ENCODE measurements at places on chromosomes 7 and 10.

- no peak for DNase-seq
- H3K4me1 ChIP-seq, result no peaks in the 10 kb centered on the region
- no peaks in the 10 kb centered on the region for H3K36me3 ChIP-seq
- H3K27me3 ChIP-seq, result no peaks in the 10 kb centered on the region
- H3K27ac ChIP-seq, result no peak overlapping the region
Observed at GRCh38 chr10:95976362-95977229, 66.8 kb upstream of the CCNJ start.

- no peaks in the 10 kb centered on the region for H3K27me3 ChIP-seq
- H3K27ac ChIP-seq, result no peak overlapping the region
- no peaks in the 10 kb centered on the region for H3K4me1 ChIP-seq
- DNase-seq, result no peak
- no peak overlapping the region for H3K4me3 ChIP-seq
Observed at GRCh38 chr10:131127138-131127589, 184.4 kb downstream of the TCERG1L start.

DNA sequence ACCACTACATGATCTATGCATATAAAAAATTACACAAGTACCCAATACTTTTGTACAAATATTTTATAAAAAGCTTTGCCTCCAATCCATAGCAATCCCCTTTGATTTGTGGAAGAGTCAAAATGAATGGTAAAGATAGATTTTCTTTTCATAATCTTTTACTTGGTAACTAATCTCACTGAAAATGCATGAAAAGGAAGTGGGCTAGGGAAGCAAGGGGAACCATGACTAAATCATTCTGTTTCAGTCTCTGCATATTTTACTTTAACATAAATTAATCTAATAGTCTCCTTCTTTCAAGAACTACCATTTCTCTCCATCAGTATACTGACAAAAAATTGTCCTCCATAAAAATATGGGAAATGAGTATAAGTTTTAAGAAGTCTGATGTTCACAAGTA is 96.9 kb downstream of the TES start:
- DNase-seq, result no peak
- H3K36me3 ChIP-seq, result no peaks in the 10 kb centered on the region
- no peaks in the 10 kb centered on the region for H3K4me1 ChIP-seq
- H3K27ac ChIP-seq, result no peak overlapping the region
- no peaks in the 10 kb centered on the region for H3K27me3 ChIP-seq
- no peak overlapping the region for H3K4me3 ChIP-seq

- H3K27me3 ChIP-seq, result no peaks in the 10 kb centered on the region
- no peak overlapping the region for H3K4me3 ChIP-seq
- no peak for DNase-seq
- no peak overlapping the region for H3K27ac ChIP-seq
- H3K36me3 ChIP-seq, result no peaks in the 10 kb centered on the region
- H3K4me1 ChIP-seq, result no peaks in the 10 kb centered on the region
Observed at GRCh38 chr7:44154703-44155102, 13.6 kb upstream of the MYL7 start.

- no peak overlapping the region for H3K27ac ChIP-seq
- H3K27me3 ChIP-seq, result no peaks in the 10 kb centered on the region
- no peaks in the 10 kb centered on the region for H3K36me3 ChIP-seq
Observed at GRCh38 chr7:108845951-108846350, 276.3 kb downstream of the DNAJB9 start.

- H3K36me3 ChIP-seq, result no peaks in the 10 kb centered on the region
- H3K4me3 ChIP-seq, result no peak overlapping the region
- no peak for DNase-seq
- H3K4me1 ChIP-seq, result no peaks in the 10 kb centered on the region
- no peak overlapping the region for H3K27ac ChIP-seq
Observed at GRCh38 chr10:127553417-127553816, 4.3 kb downstream of the NPS start.

DNA sequence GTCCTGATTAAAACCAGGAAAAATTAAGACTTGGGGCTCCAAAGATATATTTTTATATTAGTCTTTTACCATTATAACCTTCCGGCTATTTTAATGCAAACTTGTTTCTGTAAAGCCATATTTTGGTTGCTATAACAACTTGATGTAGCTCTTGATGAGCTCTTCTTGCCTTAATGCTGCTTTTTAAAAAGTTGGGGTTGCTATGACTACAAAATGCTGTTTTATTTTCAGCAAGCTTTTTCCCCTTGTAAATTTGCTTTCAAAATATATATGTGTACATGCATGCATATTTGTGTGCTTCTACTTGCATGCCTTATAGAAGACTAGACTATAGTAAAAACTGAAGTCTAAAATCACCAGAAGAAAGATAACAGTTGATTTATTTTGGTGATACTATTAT is 99.7 kb downstream of the CSTF2T start:
- H3K27ac ChIP-seq, result no peak overlapping the region
- H3K27me3 ChIP-seq, result no peaks in the 10 kb centered on the region
- DNase-seq, result no peak

- DNase-seq, result no peak
- H3K4me3 ChIP-seq, result no peak overlapping the region
- no peak overlapping the region for H3K27ac ChIP-seq
- no peaks in the 10 kb centered on the region for H3K27me3 ChIP-seq
- no peaks in the 10 kb centered on the region for H3K36me3 ChIP-seq
- H3K4me1 ChIP-seq, result no peaks in the 10 kb centered on the region
Observed at GRCh38 chr10:14092799-14093198, 237.9 kb downstream of the FRMD4A start.

DNA sequence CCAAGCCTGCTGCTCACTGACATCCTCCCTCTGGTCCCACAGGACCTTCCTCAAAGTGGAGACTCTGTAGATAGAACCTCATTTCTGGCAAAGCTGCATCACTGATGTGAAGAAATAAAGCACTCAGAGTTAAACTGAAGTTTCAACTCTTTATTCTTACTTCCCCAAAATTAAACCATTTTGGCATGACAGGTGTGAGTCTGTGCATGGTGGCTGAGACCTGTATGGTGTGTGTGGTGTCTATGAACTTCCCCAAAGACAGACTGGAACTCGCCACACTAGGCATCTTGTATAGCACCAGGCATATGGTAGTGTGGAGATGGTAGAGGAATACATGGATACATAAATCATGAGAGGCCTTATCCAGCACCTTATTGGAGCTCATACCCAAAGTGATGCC is 6.6 kb upstream of the WDFY4 start:
- H3K27me3 ChIP-seq, result no peaks in the 10 kb centered on the region
- H3K27ac ChIP-seq, result peak overlapping the region; percentile 97
- H3K36me3 ChIP-seq, result no peaks in the 10 kb centered on the region
- peaks cover 52% of the 10 kb centered on the region for H3K4me1 ChIP-seq
- no peak overlapping the region for H3K4me3 ChIP-seq

DNA sequence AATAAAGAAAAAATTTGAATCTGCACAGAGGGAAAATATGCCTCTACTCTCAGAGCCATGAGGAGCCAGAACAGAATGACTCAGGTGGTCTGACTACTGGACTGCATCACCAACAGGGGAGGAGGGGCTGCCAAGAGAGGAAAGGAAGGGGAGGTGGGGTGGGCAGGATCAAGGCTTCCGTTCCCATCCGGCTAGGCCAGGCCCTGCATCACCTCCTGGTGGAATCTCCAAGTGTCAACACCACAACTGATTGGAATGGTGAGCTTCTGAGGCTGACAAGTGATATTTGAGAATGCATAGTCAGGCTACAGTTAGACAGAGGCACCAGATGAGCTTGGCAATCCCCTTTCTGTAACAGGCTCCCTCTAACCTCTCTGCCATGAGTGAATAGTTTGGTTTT is 10.4 kb upstream of the GPR26 start:
- no peaks in the 10 kb centered on the region for H3K36me3 ChIP-seq
- H3K4me3 ChIP-seq, result no peak overlapping the region
- no peak for DNase-seq
- no peaks in the 10 kb centered on the region for H3K27me3 ChIP-seq
- no peak overlapping the region for H3K27ac ChIP-seq

DNA sequence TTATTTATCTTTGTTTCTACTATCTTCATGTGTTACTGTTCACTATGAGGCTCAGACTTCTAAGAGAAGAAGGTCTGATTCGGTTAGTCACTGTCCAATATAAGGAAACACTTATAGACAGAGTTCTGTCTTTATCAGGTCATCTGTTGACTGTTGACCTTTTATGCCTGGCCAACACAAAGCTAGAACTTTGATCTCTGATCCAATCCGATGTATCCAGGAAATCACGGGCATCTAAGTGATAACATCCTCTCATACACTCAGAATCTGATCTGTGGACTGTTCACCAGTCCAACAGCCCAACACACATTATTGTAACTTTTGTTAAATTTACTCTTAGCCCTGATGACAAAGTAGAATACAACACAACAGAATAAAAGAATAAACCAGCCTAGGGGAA is 114.6 kb downstream of the SRI start:
- H3K4me3 ChIP-seq, result no peak overlapping the region
- H3K4me1 ChIP-seq, result no peaks in the 10 kb centered on the region
- H3K36me3 ChIP-seq, result no peaks in the 10 kb centered on the region
- H3K27ac ChIP-seq, result no peak overlapping the region

GRCh38 chr10:71666639-71667386 is 52.8 kb downstream of the C10orf105 start:
- H3K4me3 ChIP-seq, result peak overlapping the region; percentile 11
- H3K27me3 ChIP-seq, result no peaks in the 10 kb centered on the region
- peak overlapping the region; percentile 77 for H3K27ac ChIP-seq
- H3K36me3 ChIP-seq, result no peaks in the 10 kb centered on the region
- H3K4me1 ChIP-seq, result peaks cover 27% of the 10 kb centered on the region

- H3K27ac ChIP-seq, result no peak overlapping the region
- peaks cover 5% of the 10 kb centered on the region for H3K4me1 ChIP-seq
- H3K27me3 ChIP-seq, result no peaks in the 10 kb centered on the region
- DNase-seq, result no peak
- peaks cover 35% of the 10 kb centered on the region for H3K36me3 ChIP-seq
Observed at GRCh38 chr10:122992031-122992585, 11.9 kb downstream of the PSTK start.

GRCh38 chr7:5443678-5444077 is 20.0 kb upstream of the TNRC18 start:
- no peaks in the 10 kb centered on the region for H3K36me3 ChIP-seq
- H3K4me3 ChIP-seq, result no peak overlapping the region
- no peak overlapping the region for H3K27ac ChIP-seq

- DNase-seq, result no peak
- H3K27ac ChIP-seq, result no peak overlapping the region
- no peaks in the 10 kb centered on the region for H3K27me3 ChIP-seq
- H3K4me3 ChIP-seq, result no peak overlapping the region
Observed at GRCh38 chr7:158274996-158275395, 312.6 kb downstream of the PTPRN2 start.

- H3K27ac ChIP-seq, result peak overlapping the region; percentile 83
- no peaks in the 10 kb centered on the region for H3K27me3 ChIP-seq
- peak; percentile 79 for DNase-seq
- peaks cover 38% of the 10 kb centered on the region for H3K36me3 ChIP-seq
- H3K4me3 ChIP-seq, result peak overlapping the region; percentile 96
- H3K4me1 ChIP-seq, result peaks cover 55% of the 10 kb centered on the region
Observed at GRCh38 chr7:36154255-36155212, 1.5 kb downstream of the EEPD1 start.

DNA sequence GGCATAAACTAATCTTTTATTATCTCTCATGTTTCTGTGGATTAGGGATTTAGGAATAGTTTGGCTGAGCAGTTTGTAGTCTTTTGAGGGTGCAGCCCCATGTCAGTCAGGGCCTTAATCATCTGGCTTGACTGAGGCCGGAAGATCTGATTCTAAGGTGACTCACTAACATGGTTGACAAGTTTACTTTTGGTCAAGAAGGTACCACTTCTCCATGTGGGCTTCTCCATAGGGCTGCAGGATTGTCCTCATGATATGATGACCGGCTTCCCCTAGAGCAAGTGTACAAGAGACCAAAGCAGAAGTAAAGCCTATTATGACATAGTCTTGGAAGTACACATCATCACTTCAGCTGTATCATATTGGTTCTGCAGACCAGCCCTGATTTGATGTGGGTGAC is 45.9 kb upstream of the OIT3 start:
- H3K36me3 ChIP-seq, result no peaks in the 10 kb centered on the region
- no peak overlapping the region for H3K4me3 ChIP-seq
- no peak overlapping the region for H3K27ac ChIP-seq

GRCh38 chr7:29090836-29091601 is 55.3 kb downstream of the CPVL start:
- no peak overlapping the region for H3K27ac ChIP-seq
- DNase-seq, result no peak
- no peaks in the 10 kb centered on the region for H3K27me3 ChIP-seq
- no peaks in the 10 kb centered on the region for H3K36me3 ChIP-seq
- peak overlapping the region; percentile 56 for H3K4me3 ChIP-seq
- H3K4me1 ChIP-seq, result peaks cover 16% of the 10 kb centered on the region

GRCh38 chr10:28794986-28795385 is 117.7 kb downstream of the BAMBI start:
- no peaks in the 10 kb centered on the region for H3K36me3 ChIP-seq
- H3K4me1 ChIP-seq, result no peaks in the 10 kb centered on the region
- no peak overlapping the region for H3K27ac ChIP-seq
- DNase-seq, result no peak

DNA sequence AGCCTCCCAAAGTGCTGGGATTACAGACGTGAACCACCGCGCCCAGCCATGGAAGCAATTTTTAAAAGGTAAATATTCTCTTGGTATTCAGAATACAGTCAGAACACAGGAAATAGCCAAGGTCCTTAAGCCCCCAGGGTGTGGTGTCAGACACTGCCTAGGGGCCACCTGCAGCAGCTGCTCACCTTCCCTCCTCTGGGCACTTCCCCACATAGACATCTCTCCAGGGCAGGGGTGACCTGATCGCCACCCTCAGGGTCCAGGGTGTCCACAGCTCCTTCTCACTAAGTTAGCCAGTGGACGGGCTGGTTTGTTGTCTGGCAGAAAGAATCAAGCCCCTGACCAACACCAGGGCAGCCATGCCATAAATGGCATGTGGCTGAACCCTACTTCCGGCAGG is 15.9 kb downstream of the URGCP start:
- H3K4me1 ChIP-seq, result peaks cover 3% of the 10 kb centered on the region
- no peak for DNase-seq
- no peaks in the 10 kb centered on the region for H3K27me3 ChIP-seq
- H3K27ac ChIP-seq, result no peak overlapping the region
- H3K36me3 ChIP-seq, result peaks cover 16% of the 10 kb centered on the region

DNA sequence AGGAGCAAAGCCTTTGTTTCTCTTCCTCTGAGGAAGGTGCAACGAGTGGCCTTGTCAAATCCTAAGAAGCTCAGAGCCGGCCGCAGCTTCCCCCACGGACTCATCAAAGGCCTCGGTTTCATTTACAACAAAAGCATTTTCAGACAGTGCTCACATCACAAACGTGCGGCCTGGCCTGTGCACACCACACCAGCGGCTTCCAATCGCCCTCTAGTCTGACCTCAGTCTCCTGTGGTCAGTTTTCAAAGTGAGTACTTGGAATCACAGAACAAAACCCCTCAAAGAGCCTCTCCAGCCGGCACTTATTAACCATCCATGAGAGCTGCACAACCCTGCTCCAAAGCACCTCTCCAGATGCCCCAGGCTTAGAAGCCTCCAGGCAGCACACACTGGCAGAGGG is 3.3 kb downstream of the RADIL start:
- H3K27ac ChIP-seq, result no peak overlapping the region
- H3K4me1 ChIP-seq, result no peaks in the 10 kb centered on the region
- no peak overlapping the region for H3K4me3 ChIP-seq

Measured in Karpas-422 (cell line).